ENCODE measurements at places on chromosomes 16 and 17.

DNA sequence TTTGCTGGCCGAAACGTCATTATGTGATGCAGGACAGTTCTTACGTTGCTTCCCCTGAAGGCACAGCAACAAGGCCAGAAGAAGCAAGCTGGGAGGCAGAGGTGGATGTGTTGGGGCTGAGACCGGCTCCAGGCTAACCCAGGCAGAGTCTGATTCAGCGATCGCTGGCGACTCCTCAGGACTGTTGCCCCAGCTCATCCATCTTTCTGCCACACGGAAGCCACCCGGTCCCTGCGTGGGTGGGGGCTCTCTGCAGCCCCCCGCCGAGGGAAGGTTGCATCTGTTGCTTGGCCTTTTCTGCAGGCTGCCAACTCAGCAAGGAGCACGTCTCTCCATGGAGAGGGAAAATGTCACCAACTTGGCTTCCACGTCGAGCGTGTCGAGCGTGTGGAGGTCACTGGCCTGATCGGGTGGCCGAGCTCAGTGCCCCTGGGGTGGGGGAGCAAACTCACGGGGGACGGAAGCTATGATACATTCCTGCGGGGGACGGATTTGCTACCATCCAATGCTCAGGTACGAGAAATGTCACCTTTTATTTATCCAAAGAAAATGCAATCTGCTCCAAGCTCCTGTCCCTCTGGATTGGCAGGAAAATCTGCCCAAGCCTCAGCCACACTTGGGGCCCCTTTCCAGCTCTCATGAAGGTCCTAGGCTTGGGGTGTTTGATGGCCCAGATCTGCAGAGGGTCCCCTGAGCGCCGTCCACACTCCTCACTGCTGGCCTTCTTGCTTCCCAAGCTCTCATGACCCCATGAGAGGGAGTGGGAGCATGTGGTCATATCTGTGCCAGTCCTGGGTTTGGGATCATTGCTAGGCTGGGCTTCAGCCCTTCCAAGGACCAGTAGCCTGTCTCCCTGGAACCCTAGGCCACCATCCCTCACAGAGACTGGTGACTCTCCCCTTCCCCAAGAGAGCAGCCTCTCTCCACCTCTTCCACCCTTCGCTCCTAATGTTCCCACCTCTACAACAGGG, 69.4 kb downstream of the RPH3AL start:
- peak overlapping the region; percentile 82 for H3K27ac ChIP-seq
- H3K36me3 ChIP-seq = peaks cover 41% of the 10 kb centered on the region
- DNase-seq = no peak

DNA sequence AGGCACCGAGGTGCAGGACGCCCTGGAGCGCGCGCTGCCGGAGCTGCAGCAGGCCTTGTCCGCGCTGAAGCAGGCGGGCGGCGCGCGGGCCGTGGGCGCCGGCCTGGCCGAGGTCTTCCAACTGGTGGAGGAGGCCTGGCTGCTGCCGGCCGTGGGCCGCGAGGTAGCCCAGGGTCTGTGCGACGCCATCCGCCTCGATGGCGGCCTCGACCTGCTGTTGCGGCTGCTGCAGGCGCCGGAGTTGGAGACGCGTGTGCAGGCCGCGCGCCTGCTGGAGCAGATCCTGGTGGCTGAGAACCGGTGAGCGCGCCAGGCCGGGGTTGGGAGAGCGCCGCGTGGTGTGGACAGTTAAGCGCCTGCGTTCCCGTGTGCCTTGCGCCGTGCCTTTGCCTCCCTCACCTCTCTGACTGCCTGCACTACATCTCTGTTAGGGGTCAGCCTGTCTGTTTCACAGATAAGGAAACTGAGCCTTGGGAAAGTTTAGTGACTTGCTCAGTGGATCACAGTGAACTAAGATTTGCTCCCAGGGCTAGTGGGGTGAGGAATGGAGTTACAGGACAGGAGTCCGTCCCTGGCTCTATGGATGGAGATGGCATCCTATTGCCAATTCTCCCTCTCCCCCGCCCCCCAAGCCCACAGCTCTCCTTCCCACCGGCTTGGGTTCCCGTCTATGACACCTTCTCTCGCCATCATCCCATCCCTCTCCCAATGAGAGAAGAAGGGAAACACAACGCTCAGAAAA, 880 bp downstream of the SARM1 start:
- H3K4me1 ChIP-seq = peaks cover 36% of the 10 kb centered on the region
- no peaks in the 10 kb centered on the region for H3K36me3 ChIP-seq
- H3K27me3 ChIP-seq = peaks cover 39% of the 10 kb centered on the region
- no peak overlapping the region for H3K27ac ChIP-seq
- DNase-seq = no peak

DNA sequence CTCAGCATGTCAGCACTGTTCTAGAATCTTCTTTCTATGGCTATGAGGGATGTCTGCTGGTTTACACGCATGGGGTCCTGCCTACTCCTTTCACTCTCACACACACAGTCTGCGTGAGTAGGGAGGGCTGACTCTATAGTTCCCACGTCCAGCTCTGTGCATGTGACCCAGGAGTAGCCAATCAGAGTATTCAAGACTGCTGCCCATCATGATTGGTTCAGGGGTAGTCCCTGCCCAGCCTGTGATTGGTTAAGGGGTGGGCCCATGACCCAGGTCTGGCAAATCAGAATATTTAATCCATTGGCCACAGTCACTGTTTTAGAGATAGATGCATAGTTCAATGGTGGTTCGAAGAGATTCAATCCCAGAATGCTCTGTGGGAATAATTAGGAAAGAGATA, 151.3 kb upstream of the IRX3 start:
- no peak overlapping the region for H3K27ac ChIP-seq
- peaks cover 23% of the 10 kb centered on the region for H3K4me1 ChIP-seq
- no peak overlapping the region for H3K4me3 ChIP-seq

DNA sequence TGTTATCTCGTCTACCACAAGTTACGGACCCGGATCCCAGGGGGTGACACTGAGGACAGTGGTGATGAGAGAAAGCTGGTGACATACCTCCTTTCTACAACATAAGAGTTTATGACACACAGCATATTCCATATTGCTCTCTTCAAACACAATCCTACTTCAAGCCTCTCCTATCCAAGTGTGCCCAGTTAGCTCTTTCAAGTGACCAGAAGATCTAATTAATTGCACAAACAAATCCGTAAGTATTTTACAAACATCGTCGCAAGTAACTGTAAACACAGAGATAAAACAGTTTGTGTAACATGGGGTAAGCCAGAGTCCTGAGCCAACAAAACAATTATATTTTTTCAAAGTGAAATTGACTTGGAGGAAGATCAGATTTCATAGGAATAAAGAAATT, 235.0 kb downstream of the CHD9NB start:
- no peak overlapping the region for H3K4me3 ChIP-seq
- no peaks in the 10 kb centered on the region for H3K36me3 ChIP-seq
- H3K27ac ChIP-seq = no peak overlapping the region
- H3K27me3 ChIP-seq = peaks cover 4% of the 10 kb centered on the region
- no peaks in the 10 kb centered on the region for H3K4me1 ChIP-seq
- no peak for DNase-seq

DNA sequence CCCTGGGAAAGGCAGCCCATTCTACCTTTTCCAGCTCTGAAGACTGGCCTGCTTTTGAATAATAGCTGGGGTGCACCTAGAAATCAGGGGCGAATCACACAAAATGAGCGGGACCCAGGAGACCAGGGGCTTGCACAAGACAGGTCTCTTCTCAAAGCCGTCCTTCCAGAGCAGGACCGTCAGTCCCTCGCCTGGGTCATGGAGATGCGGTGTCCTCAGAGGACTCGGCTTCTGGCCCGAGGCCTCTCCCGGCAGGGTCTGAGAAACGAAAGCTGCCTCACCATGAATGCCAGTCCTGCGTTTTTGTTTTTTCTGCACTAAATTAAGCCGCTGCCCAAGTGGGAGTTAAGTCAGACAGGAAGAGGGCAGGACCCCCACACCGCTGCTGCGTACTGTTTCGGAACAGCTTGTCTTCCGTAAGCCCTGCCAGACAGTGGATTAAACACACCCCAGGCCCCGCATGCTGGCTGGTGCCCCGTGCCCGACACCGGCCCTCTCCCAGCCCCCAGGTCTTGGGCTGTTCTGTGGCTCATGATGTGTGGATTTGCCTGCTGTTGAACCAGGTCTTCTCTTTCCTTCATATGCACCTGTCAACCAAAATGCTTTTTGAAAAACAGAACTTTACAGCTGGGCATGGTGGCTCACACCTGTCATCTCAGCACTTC, 142.1 kb upstream of the RPH3AL start:
- H3K36me3 ChIP-seq = no peaks in the 10 kb centered on the region
- peaks cover 36% of the 10 kb centered on the region for H3K4me1 ChIP-seq
- H3K4me3 ChIP-seq = no peak overlapping the region
- peak overlapping the region; percentile 51 for H3K27ac ChIP-seq
- peaks cover 66% of the 10 kb centered on the region for H3K27me3 ChIP-seq

Measured in nephron progenitor cell (in vitro differentiated cells).